ENCODE measurements at places on chromosomes 16 and 17.

- DNase-seq = no peak
These were observed 86.3 kb upstream of the RPL38 start for GRCh38 chr17:74117087-74117698.

- DNase-seq = no peak
These were observed 25.1 kb upstream of the ABCA3 start for GRCh38 chr16:2365397-2366294.

- no peak for DNase-seq
These were observed 2.5 kb downstream of the ITGAX start for GRCh38 chr16:31357324-31358109.

DNA sequence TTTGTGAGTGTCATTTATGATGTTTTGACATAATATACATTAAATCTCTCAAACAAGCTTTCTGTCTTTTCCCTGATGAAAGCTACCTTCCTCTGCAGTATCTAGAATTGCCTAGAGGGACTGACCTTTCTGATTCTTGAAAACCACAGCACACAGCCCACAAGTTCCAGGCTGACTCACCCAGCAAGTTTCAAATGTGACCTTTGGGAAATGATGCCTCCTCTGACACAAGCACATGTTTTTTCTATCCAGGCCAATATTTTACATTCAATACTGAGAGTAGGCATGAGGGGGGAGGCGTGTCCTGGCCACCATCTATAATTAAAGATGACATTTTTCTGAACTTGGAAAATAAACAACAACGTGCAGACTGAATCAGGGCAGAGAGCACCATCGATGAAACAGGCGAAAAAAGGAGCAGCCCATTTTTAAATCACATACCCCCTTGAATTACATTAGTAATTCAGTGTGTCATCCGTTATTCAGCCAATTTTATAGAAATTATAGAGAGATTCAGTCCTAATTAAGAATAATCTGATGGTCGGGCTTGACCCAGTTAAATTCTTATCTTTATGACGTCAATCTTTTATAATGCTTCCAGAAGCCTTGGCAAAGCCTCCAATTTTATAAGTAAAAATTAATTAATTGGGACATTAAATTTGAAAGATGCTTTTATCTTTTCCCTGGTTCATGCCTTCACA, 292.6 kb upstream of the CDH11 start:
- no peak for DNase-seq

GRCh38 chr16:12766853-12767252, 36.8 kb downstream of the CPPED1 start:
- DNase-seq = no peak

- no peak for DNase-seq
These were observed 32.2 kb downstream of the HS3ST3A1 start for GRCh38 chr17:13569398-13570123.
